Forelimb muscle (tissue), 1 donor: ENCODE measurements at places on chromosomes 5 and 9. TPM values are rescaled to one million over a fixed set of nuclear protein-coding genes. Genes with fewer than 3 reads are reported as not detected.

FOXD4L5 gene
- polyA plus RNA-seq: 0.90 TPM

PHF24 gene
- 0.09 TPM for polyA plus RNA-seq

TXNDC8 gene
- not detected for polyA plus RNA-seq

CEL gene
- 1.8 TPM for polyA plus RNA-seq

DMGDH gene
- 1.9 TPM for polyA plus RNA-seq

DIRAS2 gene
- polyA plus RNA-seq: 0.61 TPM

CCDC152 gene
- 3.6 TPM for polyA plus RNA-seq

TICAM2 gene
- polyA plus RNA-seq: 5.4 TPM

EXD3 gene
- 13.0 TPM for polyA plus RNA-seq

PCDHB12 gene
- polyA plus RNA-seq: 2.5 TPM

LIFR gene
- 43.1 TPM for polyA plus RNA-seq

SLC22A4 gene
- polyA plus RNA-seq: 4.0 TPM

MEGF10 gene
- polyA plus RNA-seq: 43.0 TPM

C9orf50 gene
- 0.23 TPM for polyA plus RNA-seq

TLE1 gene
- 52.9 TPM for polyA plus RNA-seq

NKD2 gene
- 2.4 TPM for polyA plus RNA-seq

IFNA21 gene
- polyA plus RNA-seq: not detected

NMRK1 gene
- polyA plus RNA-seq: 18.2 TPM

TSSK1B gene
- 0.13 TPM for polyA plus RNA-seq

LCN15 gene
- 0.49 TPM for polyA plus RNA-seq
